ENCODE measurements at places on chromosomes 13 and 19. TPM values are rescaled to one million over a fixed set of nuclear protein-coding genes. Genes with fewer than 3 reads are reported as not detected.

The KLK15 gene
- total RNA-seq: not detected

The ZNF229 gene
- total RNA-seq: 2.0 TPM

The FAM83E gene
- total RNA-seq: not detected

The LILRA1 gene
- total RNA-seq: not detected

Data from mesangial cell (primary cell).